ENCODE measurements at places on chromosomes 7 and 10.

GRCh38 chr7:138937484-138937883, 43.7 kb downstream of the KIAA1549 start:
- no peak for DNase-seq

- DNase-seq = no peak
Observed at GRCh38 chr7:155490697-155491628, 33.0 kb downstream of the EN2 start.

DNA sequence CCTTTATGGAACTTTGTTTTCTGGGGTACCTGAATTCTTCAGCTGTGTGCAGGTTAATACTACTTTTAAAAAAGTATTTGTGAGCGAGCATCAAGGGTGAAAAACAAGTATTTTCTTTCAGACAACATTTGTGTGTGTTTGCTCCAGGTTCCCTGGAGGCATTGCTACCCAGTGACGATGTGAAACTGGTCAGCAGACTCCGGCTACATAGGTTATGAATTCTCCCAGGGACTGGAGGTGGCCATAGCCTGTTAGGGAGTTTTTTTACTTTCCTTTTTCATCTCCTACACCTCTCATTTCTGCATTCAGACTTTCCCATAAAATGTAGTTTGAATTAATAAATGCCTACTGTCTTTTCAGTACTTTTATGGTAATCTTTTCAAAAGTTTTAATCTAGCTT, 7.6 kb downstream of the AKR1D1 start:
- DNase-seq = no peak

DNA sequence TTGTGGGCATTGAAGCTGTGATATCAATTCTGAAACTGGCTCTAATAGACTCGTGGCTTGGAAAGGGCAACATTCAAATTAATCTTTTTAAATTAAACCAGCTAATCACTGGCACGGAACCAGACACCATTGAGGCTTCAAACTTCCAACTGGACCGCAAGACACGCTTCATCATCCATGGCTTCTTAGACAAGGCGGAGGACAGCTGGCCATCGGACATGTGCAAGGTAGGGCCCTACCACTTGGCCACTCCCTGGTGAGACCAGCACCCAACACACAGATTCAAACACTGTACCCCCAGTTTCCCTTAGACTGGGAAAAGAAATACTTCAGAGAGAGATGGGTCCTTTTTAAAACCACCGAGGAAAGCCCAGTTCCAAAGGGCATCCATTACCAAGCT, 5.1 kb downstream of the PNLIPRP2 start:
- no peak for DNase-seq

DNA sequence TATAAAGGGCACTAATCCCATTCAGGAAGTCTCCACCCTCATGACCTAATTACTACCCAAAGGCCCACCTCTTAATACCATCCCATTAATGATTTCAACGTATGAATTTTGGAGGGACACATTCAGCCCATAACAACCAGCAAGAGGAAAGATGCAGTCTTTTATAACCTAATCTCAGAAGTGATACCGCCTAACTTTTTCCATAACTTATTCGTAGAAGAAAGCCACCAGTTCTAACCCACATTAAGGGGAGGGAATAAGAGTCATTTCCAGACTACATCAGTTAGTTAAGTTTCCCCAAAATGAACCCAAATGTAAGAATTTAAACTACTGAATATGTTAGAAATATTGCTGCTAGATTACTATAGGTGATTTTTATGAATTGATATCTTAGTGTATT, 32.1 kb upstream of the LHFPL3 start:
- no peak for DNase-seq

- DNase-seq = peak; percentile 44
Observed at GRCh38 chr10:1114719-1115606, 58.8 kb downstream of the WDR37 start.

DNA sequence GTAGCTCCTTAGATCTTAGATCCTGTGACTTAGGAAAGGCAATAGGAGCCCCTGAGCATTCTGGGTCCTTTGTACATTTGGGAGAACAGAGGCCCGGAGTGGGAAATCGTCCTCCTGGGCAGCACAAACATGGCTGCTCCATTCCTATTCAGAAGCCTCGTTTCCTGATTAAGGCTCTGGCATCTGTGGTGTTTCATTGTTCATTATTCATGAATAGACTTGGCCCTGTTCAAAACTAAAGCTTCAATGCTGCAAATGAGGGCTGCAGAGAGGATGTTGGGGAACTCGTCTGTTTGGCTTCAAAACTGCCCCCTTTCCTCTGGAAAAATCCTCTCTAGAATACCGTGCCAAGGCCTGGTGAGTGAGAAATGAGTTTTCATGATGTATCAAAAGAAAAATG, 3.4 kb upstream of the HTRA1 start:
- no peak for DNase-seq

- no peak for DNase-seq
Observed at GRCh38 chr10:5291501-5292195, 73.1 kb upstream of the UCN3 start.

- DNase-seq = no peak
Observed at GRCh38 chr10:59872892-59873463, 33.4 kb downstream of the CCDC6 start.

- no peak for DNase-seq
Observed at GRCh38 chr7:100896732-100897608, 1.3 kb upstream of the ACHE start.

DNA sequence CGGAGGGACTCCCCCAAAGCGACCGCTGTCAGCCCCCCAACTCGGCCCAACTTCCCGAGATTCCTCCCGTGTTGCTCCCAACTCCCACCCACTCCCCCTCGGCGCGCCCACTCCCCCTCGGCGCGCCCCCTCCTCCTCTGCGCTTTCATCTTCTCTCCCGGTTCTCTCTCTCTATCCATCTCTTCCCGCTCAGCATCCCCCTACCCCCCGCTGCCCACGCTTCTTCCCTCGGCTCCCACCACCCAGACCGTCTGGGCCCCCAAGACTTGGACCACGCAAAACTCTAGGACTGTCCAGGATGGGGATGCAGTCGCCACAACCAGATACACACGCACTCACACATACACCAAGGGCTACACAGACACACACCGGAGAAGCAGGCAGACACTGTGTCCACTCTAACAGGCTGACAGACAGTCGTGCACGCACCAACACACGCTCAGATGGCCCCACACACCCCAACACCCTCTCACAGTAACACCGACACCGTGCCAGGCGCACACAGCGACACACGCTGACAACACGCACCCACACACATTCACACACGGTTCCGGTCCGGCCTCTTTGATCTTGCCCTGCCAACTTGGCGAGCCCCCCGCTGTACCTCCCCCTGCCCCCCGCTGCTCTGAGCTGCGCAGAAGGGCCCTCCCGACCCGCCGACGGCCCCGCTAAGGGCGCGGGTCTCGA, 1.1 kb downstream of the GRID1 start:
- DNase-seq = peak; percentile 31

- no peak for DNase-seq
Observed at GRCh38 chr7:16891338-16891737, 9.6 kb upstream of the AGR3 start.

DNA sequence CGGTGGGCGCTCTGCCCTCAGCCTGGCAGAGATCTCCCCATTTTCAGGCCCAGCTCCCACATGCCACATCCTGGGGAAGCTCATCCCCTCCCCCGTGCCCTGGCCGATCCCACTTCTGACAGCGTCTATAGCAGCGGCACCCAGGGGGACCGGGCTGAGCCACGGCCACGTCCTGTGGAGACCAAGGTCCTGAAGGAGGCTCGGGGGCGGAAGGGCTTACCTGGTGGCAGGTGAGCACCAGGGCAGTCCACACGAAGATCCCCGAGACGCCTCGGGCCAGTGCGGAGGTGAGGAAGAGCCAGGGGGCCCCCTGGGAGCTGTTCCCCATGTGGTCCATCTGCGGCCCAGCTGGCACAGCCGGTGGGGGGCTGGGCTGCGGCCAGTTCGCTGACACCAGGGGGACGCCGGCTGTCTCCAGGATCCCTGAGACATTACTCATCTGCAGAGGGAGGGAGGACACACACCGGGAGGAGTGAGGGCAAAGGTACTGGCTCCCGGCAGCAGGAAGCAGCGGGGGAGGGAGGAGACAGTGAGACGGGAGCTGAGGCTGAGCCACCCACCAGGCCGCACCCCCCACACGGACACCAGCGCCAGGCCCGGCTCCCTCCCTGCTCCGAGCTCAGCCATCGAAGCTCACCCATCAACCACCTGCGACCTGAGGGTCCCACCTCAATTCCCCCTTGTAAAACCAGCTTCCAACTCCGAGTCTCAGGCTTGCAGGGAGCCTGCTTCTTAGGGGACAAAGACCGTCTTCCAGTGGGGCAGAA, 776 bp downstream of the TMEM184A start:
- no peak for DNase-seq

DNA sequence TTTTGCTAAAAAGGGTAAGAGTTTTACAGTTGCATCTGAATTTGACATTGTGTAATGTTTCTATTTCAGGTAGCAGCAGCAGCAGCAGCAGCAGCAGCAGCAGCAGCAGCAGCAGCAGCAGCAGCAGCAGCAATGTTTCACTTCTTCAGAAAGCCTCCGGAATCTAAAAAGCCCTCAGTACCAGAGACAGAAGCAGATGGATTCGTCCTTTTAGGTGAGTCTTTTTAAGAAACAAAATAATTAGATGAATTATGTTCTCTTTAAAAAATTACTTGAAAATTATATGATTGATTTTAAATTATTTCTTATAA, 32.6 kb downstream of the UMAD1 start:
- DNase-seq = no peak

All from activated naive CD4-positive, alpha-beta T cell treated with anti-CD3 and anti-CD28 coated beads, Interleukin-2, amount 50 U/mL, for 72 hours (primary cell).